ENCODE measurements at places on chromosomes 1 and 21.

DNA sequence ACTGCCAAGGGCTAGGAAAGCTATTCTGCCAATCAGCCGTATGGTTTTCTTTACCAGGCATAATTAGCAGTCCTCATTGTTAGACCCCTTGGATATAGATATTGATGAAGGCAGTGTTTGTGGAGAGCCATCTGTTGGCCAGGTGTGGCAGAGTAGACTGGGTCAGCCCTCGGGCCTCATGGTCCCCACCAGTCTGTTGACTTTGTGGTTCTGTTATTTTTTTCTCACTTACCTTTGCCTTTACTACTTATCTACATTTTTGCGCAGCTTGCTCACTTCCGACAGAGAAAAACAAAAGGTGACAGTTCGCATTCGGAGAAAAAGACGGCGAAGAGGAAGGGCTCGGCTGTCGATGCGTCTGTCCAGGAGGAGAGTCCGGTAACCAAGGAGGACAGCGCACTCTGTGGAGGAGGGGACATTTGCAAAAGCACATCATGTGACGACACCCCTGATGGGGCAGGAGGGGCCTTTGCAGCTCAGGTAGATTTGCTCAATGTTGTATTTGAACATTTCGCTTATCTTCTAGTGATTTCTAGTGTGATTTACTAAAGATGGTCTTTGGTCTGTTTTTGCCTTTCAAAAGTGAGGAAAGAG lies 2.3 kb downstream of the PCNT start:
- no peak for DNase-seq

- no peak for DNase-seq
Observed at GRCh38 chr1:202540448-202540847, 169.8 kb downstream of the SYT2 start.

DNA sequence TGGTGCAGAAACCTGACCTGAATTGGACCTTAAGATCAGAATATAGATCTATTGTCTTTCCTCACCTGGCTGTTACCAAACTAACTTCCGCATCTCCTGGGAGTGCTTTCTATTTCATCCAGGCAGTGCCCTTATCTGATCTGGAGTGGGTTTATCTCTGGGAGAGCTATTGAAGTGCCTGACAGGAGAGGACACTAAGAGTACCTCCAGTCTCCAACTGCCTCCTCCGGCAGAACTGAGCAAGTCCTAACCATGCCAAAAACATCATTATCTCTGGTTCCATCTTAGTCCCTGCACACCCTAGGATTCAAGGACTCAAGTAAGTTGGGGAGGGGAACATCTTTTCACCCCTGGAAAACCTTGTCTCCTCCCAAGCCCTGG lies 12.4 kb upstream of the KCNJ15 start:
- DNase-seq, result no peak

- no peak for DNase-seq
Observed at GRCh38 chr1:76933847-76934815, 66.9 kb downstream of the ST6GALNAC5 start.

DNA sequence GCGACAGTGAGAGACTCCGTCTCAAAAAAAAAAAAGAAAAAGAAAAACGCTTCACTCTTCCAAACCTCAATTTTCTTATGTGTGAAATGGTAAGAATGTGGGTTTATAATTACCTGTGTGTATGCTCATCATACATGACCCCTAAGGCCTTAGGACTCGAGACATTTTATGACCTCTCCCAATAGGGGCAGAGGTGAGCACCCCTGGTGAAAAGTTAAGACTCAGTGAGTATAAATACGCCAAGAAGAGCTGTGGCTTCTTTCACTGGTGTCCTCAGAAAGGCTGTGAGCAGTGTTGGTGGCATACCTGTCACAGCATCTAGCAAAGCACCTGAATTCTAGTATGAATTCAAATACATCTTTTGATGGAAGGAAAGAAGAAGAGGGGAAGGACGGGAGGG lies 7.8 kb upstream of the FCMR start:
- no peak for DNase-seq

DNA sequence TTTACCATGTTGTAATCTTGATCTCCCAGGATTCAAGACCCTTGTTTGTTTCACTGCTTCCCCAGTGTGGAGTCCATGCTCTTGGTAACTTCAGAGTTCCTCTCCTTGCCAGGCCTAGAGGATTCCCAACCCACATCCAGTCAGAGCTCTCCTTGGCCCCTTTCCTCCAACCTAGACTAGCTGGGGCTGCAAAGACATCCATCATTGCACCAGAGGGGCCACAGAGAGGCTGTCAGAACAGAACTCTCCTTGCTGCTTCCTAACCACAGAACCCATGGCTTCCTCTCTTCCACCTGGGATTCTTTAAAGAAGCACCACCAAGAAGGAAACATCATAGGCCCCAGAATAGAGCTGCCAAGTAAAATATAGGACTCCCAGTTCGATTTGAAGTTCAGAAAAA lies 81.0 kb downstream of the HMGB4 start:
- DNase-seq, result no peak
